ENCODE measurements at places on chromosomes 3 and 15. TPM values are rescaled to one million over a fixed set of nuclear protein-coding genes. Genes with fewer than 3 reads are reported as not detected.

PIERCE2 gene
- total RNA-seq = 0.44 TPM

- H3K27me3 ChIP-seq = no peaks in the 10 kb centered on the region
- no peaks in the 10 kb centered on the region for H3K4me1 ChIP-seq
- no peak overlapping the region for H3K27ac ChIP-seq
- DNase-seq = no peak
- no peak overlapping the region for H3K4me3 ChIP-seq
These were observed 45.5 kb downstream of the FAM174B start for GRCh38 chr15:92610101-92610520.

IGSF10 gene
- total RNA-seq = not detected

DNA sequence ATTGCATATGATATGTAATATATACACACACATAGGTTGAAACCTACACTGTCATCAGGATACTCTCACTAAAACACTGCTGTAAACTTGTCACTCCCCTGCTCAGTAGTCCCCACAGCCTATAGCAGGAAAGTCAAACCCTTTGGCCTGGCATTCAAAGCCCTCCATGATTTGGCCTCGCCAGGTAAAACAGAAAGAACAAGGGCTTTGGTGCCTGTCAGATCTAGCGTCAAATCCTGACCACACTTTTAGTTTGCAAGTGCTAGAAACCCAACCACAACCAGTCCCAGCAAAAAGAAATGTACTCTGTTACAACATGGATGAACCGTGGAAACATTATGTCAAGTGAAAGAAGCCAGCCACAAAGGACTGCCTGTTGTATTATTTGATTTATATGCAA lies 11.4 kb downstream of the CRABP1 start:
- H3K4me1 ChIP-seq = no peaks in the 10 kb centered on the region
- no peak for DNase-seq
- no peaks in the 10 kb centered on the region for H3K36me3 ChIP-seq
- H3K4me3 ChIP-seq = no peak overlapping the region
- H3K27me3 ChIP-seq = peaks cover 9% of the 10 kb centered on the region
- no peak overlapping the region for H3K27ac ChIP-seq
